ENCODE measurements at places on chromosomes 6 and 20. TPM values are rescaled to one million over a fixed set of nuclear protein-coding genes. Genes with fewer than 3 reads are reported as not detected.
A peak's percentile ranks its signal among the peaks of the same experiment; 100 is the strongest.

Gene GNAS-AS1
- 2.5 TPM for total RNA-seq

DNA sequence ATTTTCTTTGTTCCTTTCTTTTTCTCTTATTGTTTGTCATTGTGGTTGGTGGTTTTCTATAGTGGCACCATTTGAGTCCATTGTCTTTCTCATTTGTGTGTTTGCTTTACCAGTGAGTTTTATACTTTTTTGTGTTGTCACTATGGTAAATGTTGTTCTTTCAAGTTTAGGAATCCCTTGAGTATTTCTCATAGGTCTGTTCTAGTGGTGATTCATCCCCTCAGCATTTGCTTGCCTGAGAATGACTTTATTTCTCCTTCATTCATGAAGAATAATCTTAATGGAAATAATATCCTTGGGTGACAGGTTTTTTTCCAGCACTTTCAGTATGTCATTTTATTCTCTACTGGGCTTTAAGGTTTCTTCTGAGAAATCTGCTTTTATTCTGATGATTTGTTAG lies 209.2 kb upstream of the ASCC3 start:
- DNase-seq = no peak

DNA sequence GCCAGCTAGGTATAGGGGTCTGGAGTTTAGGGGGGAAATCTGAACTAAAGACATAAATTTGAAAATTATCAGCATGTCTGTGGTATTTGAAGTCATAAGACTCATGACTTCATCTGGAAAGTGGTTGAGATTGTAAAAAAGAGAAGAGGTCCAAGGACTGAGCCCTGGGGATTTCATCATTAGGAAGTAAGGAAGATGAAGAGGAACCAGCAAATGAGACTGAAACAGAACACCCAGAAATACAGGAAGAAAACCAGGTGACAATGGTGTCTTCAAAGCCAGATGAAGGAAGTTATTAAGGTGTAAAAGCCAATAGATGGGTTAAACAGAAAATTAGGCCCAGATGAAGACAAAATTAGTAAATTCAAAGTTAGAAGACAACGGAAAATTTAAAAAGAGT lies 49.1 kb upstream of the UBR2 start:
- no peak for DNase-seq

DNA sequence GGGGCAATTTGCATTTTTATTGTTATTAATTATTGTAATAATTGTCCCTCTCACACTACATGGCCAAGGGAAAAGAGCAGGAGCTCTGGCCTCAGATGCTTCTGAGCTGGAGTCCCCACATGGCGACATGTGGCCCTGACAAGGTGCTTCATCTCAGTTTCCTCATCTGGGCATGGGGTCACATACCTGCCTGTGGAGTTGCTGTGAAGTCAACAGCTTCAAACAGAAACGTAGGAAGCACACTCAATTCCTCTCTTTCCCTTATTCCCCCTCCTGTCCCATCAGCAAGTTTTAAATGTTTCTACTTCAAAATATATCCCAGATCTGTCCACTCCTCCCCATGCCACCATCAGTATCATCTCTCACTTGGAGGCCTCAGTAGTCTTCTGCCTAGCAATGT lies 8.7 kb downstream of the CPNE5 start:
- DNase-seq = no peak

Gene R3HDML
- total RNA-seq = not detected

DNA sequence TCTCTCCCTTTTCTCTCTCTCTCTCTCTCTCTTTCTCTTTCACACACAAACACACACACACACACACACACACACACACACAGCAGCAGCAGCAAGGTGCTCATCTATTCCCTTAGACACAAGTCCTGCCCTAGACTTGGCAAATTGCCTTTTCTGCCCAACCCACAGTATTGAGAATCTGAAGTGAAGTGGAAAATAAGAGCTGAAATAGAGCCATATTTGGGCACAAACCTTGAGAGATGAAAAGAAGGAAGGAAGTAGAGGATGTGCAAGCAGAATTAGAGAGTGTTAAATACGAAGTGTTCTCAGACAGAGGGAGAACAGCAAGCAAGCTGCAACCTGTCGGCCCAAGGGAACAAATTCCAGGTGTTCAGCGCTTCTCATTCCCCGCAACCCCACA lies 557.5 kb upstream of the NOX3 start:
- DNase-seq = peak; percentile 36

Gene SNX5
- total RNA-seq = 127 TPM

Gene NNAT
- 24.1 TPM for total RNA-seq
